ENCODE measurements at places on chromosomes 11 and 22. TPM values are rescaled to one million over a fixed set of nuclear protein-coding genes. Genes with fewer than 3 reads are reported as not detected.

The EHF gene
- 0.14 TPM for total RNA-seq

The UCP3 gene
- total RNA-seq = 13.9 TPM

The KRTAP5-1 gene
- total RNA-seq = not detected

The KCNC1 gene
- total RNA-seq = not detected

The CARD16 gene
- 0.81 TPM for total RNA-seq

The TSPAN32 gene
- 6.9 TPM for total RNA-seq

The SLC17A6 gene
- not detected for total RNA-seq

The SCN2B gene
- not detected for total RNA-seq

The MMP13 gene
- total RNA-seq = not detected

The CD6 gene
- total RNA-seq = 2.2 TPM

All from thoracic aorta (tissue), 2 donors.